ENCODE measurements at places on chromosomes 1 and 21.

DNA sequence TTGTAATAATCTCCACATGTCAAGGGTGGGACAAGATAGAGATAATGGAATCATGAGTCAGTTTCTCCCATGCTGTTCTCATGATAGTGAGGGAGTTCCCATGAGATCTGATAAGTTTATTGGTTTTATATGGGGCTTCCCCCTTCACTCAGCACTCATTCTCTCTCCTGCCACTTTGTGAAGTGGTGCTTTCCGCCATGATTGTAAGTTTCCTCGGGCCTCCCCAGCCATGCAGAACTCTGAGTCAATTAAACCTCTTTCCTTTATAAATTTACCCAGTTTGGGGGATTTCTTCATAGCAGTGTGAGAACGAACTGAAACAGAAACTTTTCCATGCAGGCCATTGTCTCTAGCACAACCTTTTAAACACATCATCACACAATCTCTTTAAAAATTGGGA is 221.5 kb upstream of the BRINP3 start:
- H3K4me3 ChIP-seq, result no peak overlapping the region
- no peak for DNase-seq
- no peaks in the 10 kb centered on the region for H3K4me1 ChIP-seq

DNA sequence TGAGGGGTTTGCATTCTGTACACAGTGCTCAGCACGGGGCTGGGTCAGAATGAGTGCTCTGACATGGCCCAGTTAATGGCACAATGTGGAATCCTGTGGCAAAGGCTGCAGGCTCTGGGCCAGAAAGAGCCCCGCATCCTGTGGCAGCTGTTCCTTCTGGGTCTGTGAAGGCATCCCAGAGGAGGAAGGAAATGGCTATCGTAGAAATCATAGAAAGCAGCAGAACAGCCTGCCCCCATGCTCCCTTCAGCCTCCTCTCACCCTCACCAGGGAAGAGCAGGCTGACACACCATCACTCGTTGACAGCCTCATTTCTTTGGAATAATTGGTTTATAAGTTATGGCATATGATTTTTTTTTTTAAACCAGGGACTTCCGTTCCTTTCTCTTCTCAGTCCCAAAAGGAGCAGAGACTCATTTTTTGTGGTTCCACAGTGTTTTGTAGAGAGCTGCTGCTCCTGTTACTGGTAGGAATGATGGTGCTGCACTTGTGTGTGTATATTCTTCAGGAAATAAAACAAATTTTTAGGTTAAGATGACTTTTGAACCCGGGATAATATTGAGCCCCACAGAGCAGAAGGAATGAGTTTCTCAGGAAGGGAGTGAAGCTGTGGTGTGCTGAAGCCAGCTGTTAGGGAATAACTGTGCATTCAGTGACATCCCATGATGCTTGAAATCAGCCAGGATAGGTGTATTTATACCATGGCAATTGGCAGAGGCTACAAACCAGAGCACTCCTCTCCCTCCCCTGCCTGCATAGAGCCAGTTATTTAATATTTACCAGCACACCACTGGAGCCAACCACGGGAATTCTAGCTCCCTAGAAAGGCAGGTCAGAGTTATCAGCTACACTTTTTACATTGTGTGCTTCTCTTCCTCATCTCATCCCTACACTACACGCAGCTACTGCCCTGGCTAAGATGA is 32.0 kb downstream of the PLXNA2 start:
- no peaks in the 10 kb centered on the region for H3K36me3 ChIP-seq
- no peak overlapping the region for H3K27ac ChIP-seq
- no peak overlapping the region for H3K4me3 ChIP-seq
- no peaks in the 10 kb centered on the region for H3K27me3 ChIP-seq
- peaks cover 41% of the 10 kb centered on the region for H3K4me1 ChIP-seq

DNA sequence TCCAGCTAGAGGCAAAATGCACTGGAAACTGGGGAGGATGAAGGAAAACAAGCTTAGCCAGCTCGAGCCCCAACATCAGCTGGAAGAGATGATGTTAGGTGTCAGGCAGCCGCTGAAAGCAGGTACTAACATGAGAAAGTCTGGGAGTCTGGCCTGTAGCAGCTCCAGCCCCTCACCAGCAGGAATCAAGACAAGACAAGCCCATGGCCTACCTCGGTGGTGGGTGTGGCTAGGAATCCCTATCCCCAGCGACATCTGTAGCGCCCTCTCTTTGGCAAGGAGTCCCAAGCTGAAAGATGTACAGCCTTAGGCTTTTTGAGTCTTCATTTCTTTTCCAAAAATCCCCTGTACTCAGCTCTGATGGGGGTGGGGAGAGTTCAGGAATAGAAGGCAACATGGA is 2.6 kb downstream of the DLGAP3 start:
- no peaks in the 10 kb centered on the region for H3K36me3 ChIP-seq
- no peak overlapping the region for H3K4me3 ChIP-seq
- peaks cover 12% of the 10 kb centered on the region for H3K4me1 ChIP-seq
- H3K27ac ChIP-seq, result no peak overlapping the region
- peaks cover 58% of the 10 kb centered on the region for H3K27me3 ChIP-seq
- DNase-seq, result no peak

DNA sequence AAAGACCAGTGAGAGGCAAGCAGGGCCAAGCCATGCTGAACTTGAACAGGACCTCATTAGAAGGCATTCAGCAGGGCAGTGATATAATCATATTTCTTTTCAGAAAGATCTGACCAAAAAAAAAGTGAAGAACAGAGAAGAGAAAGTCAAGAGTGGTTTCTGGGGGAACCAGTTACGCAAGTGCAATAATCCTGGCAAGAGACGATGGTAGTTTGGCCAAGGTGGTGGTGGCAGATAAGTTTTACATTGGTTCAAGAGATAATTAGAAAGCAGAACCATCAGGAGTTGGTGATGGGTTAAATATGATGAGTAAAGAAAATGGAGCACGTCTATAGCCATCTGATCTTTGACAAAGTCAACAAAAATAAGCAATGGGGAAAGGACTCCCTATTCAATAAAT is 54.3 kb downstream of the ZSWIM5 start:
- H3K27ac ChIP-seq, result no peak overlapping the region
- H3K27me3 ChIP-seq, result no peaks in the 10 kb centered on the region
- no peak for DNase-seq
- no peaks in the 10 kb centered on the region for H3K4me1 ChIP-seq
- no peak overlapping the region for H3K4me3 ChIP-seq

- no peak overlapping the region for H3K4me3 ChIP-seq
- H3K36me3 ChIP-seq, result no peaks in the 10 kb centered on the region
- no peaks in the 10 kb centered on the region for H3K27me3 ChIP-seq
- H3K4me1 ChIP-seq, result no peaks in the 10 kb centered on the region
- no peak overlapping the region for H3K27ac ChIP-seq
These were observed 1902.3 kb downstream of the NCAM2 start for GRCh38 chr21:22900490-22900889.

GRCh38 chr21:31554511-31555022 is 104.9 kb upstream of the SOD1 start:
- peak overlapping the region; percentile 60 for H3K27ac ChIP-seq
- peaks cover 24% of the 10 kb centered on the region for H3K4me1 ChIP-seq
- no peaks in the 10 kb centered on the region for H3K27me3 ChIP-seq
- no peak overlapping the region for H3K4me3 ChIP-seq
- H3K36me3 ChIP-seq, result no peaks in the 10 kb centered on the region
- peak; percentile 82 for DNase-seq

GRCh38 chr1:113027449-113027848 is 45.5 kb upstream of the LRIG2 start:
- H3K4me1 ChIP-seq, result no peaks in the 10 kb centered on the region
- DNase-seq, result no peak
- H3K36me3 ChIP-seq, result no peaks in the 10 kb centered on the region
- H3K27ac ChIP-seq, result no peak overlapping the region
- H3K4me3 ChIP-seq, result no peak overlapping the region

DNA sequence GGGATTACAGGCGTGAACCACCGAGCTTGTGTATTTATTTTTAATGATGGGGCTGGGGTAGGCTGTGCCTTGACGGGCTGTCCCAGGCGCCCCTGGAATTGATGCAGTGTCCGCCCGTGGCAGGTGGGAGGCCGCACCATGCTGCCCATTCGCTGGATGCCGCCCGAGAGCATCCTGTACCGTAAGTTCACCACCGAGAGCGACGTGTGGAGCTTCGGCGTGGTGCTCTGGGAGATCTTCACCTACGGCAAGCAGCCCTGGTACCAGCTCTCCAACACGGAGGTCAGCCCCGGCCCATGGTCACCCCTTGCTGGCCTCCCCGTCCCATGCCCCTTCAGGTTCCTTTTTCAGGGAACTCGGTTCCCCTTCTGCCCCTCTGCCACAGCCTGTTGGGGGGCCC is 13.6 kb upstream of the PEAR1 start:
- DNase-seq, result no peak
- H3K27ac ChIP-seq, result no peak overlapping the region
- H3K4me1 ChIP-seq, result no peaks in the 10 kb centered on the region
- no peaks in the 10 kb centered on the region for H3K36me3 ChIP-seq

GRCh38 chr1:7827126-7827955 is 25.5 kb downstream of the UTS2 start:
- H3K4me1 ChIP-seq, result no peaks in the 10 kb centered on the region
- no peak overlapping the region for H3K4me3 ChIP-seq
- H3K36me3 ChIP-seq, result peaks cover 3% of the 10 kb centered on the region
- no peak for DNase-seq

DNA sequence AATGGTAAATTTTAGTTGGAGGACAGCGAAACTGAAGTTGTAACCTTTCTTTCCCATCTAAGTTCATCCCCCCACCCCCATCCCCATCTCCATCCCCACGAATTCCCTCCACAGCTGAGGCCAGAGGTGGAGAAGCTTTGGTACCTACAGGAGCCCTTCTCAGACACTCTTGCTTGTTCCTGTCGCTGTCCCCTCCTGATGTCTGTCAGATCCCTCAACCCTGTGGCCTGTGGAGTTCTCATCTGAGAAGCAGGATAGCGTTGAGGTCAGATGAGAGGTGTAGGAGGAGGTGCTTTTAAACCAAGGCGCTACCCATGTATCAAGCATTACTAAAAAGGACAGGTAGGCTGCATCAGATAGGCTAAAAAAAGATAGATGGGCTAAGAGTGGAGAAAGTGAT is 769 bp downstream of the NTPCR start:
- no peaks in the 10 kb centered on the region for H3K27me3 ChIP-seq
- peaks cover 23% of the 10 kb centered on the region for H3K4me1 ChIP-seq
- H3K27ac ChIP-seq, result no peak overlapping the region

- H3K27me3 ChIP-seq, result peaks cover 25% of the 10 kb centered on the region
- no peak overlapping the region for H3K27ac ChIP-seq
- no peak overlapping the region for H3K4me3 ChIP-seq
- DNase-seq, result no peak
- H3K4me1 ChIP-seq, result no peaks in the 10 kb centered on the region
These were observed 25.9 kb upstream of the PLA2G2C start for GRCh38 chr1:20212085-20212684.

GRCh38 chr1:210506689-210507088 is 178.0 kb downstream of the HHAT start:
- H3K4me3 ChIP-seq, result no peak overlapping the region
- H3K27ac ChIP-seq, result no peak overlapping the region
- DNase-seq, result no peak
- H3K36me3 ChIP-seq, result no peaks in the 10 kb centered on the region
- H3K4me1 ChIP-seq, result no peaks in the 10 kb centered on the region
- H3K27me3 ChIP-seq, result no peaks in the 10 kb centered on the region

DNA sequence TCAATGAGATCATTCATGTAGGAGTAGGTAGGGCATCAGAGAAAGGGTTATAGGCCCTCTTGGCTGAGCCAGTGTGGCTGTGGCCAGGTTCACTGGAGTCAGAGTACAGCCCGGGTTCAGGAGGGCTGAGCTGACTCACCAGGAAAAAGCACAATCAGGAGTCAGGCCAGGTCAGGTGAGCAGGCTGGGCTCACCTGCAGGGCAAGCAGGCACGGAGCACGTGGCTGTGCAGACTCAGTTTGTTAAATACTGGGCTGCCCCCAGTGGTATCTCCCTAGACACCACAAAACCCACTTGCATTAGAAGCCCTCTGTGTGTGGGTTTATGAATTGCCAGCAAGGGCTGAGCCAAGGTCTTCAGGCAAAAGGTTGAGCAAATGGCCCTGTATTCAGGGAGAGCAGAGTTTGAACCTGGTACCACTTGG is 122.1 kb upstream of the SERBP1 start:
- no peaks in the 10 kb centered on the region for H3K36me3 ChIP-seq
- DNase-seq, result no peak
- no peak overlapping the region for H3K4me3 ChIP-seq

DNA sequence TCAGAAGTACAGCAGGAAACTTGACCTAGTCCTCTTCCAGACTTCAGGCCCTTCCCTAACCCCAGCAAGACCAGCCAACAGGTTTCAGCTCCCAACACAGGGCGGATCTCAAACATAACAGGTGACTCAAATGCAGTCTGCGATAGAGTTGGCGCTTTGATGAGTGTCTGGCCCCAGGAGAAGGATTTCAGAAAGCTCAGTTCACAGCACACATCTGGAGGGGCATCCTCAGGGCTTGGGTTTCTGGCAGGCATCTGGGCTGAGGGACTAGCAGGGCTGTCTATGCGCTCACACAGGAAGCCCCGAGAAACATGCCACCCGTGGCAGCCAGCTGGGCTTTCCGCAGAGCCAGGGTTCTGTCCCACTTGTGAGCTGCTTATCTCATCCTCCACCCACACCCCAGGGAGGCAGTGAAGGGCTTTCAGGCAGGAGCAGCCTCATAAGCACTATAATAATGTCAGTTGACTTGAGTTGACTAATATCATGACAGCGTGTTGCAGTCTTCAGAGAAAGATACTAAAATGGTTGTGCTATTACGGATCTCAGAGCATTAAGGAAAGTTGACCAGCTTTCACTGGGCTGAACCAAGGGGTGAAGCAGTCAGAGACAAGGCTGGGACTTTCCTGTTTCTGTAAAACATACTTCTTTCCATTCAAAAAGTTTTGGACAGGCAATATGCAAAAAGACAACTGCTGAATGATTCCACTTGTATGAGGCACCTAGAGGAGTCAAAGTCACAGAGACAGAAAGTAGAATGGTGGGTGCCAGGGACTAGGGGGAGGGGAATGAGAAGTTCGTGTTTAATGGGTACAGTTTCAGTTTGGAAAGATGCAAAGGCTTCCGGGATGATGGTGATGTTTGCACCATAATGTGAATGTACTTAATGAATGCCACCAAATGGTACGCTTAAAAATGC is 233.0 kb upstream of the IRF2BP2 start:
- peaks cover 13% of the 10 kb centered on the region for H3K4me1 ChIP-seq
- no peak overlapping the region for H3K27ac ChIP-seq
- no peaks in the 10 kb centered on the region for H3K36me3 ChIP-seq
- no peak overlapping the region for H3K4me3 ChIP-seq

DNA sequence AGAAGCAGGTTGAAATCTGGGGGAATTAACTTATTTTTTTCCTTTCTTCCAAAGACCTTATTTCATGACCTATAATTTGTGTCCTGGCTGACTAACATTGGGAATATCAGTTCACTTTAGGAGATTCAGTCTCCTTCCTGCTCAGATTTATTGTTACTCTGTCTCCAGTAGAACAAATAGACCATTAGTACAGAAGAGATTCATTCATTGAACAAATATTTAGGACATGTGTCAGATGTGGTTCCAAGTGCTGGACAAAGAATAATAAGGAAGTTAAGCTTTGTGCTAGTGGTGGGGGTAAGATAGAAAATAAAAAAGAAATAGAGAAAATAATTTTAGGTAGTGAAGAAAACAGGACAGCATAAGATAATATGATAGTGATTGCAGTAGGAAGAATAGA is 20.3 kb downstream of the ZMYM4 start:
- H3K27me3 ChIP-seq, result no peaks in the 10 kb centered on the region
- H3K4me1 ChIP-seq, result peaks cover 21% of the 10 kb centered on the region
- H3K4me3 ChIP-seq, result peak overlapping the region; percentile 30

GRCh38 chr1:51660580-51660979 is 43.7 kb downstream of the OSBPL9 start:
- no peak for DNase-seq
- H3K4me3 ChIP-seq, result peak overlapping the region; percentile 4
- H3K36me3 ChIP-seq, result no peaks in the 10 kb centered on the region
- H3K27ac ChIP-seq, result peak overlapping the region; percentile 94

GRCh38 chr1:208570362-208570761 is 326.2 kb upstream of the PLXNA2 start:
- no peaks in the 10 kb centered on the region for H3K4me1 ChIP-seq
- H3K27ac ChIP-seq, result no peak overlapping the region
- no peak overlapping the region for H3K4me3 ChIP-seq
- no peak for DNase-seq

Data from astrocyte (in vitro differentiated cells and primary cell).